ENCODE measurements at places on chromosomes 1 and 21.

- DNase-seq, result no peak
Measured at GRCh38 chr1:206745301-206745700, 25.3 kb upstream of the IL19 start.

DNA sequence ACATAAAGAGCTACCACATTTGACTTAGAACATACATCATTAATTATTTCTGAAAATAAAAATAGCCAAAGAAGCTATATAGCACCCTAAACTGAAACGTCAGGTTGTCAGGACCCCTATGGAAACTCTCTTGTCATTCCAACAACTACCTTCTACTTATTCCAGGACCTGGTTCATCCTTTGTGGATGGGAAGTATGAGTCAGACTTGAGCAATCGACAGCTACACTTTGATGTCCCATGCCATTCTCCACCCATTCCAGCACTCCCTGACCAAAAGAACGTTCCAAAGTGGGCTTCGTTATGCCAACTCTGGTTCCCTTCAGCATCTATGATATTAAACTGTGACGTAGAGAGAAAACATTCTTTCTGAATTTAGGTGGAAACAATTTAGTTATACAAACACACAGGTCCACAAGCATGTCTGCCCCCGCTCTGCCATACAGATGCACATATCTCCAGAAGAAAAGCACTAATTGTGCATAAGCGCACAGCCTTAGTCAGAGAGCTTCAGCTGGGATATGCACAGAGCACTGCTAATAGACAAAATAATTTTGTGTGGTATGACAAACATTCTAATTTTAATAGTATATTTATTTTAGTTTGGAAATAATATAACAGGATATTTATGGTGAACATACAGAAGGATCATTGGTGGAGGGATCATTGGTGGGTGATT is 723.1 kb upstream of the B3GALT2 start:
- DNase-seq, result no peak

DNA sequence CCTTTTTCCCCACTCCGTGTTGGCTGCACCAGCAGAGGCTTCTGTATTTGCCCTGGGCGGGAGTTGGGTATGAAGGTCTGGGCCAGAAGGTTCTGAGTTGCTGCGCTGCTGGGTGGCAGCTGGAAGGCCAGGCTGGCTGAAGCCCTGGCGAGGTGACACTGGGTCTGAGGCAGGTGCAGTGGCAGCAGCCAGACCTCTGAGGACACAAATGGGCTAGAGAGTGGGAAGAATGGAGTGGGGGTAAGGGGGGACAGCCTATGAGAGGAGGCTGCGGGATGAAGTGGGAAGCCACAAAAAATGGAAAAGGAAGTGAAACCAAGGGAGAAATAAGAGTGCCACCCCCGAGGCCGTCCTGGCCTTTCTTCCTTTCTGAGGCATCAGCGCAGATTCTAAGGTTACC is 53.2 kb downstream of the STX6 start:
- DNase-seq, result no peak

GRCh38 chr1:37153116-37154100 is 119.1 kb upstream of the GRIK3 start:
- no peak for DNase-seq
